ENCODE measurements at places on chromosomes 1 and 21.

DNA sequence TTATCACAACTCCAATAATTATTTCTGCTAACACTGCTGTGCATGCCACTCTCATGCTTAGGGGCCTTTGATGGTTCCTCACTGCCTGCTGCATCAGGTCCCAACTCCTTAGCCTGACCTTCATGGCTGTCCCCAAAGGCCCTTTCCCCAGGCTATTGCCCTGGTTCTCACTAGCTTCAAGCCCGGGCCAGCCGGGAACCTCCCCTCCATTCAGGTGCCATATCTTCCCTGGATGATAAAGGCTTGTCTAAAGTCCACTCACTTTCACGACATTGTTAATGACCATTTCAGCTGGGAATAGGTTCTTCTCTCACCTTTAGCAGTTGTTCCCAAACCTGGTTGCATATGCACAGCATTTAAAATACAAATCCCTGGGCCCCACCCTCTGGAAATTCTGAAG, 95.8 kb downstream of the CNIH3 start:
- no peak for DNase-seq

DNA sequence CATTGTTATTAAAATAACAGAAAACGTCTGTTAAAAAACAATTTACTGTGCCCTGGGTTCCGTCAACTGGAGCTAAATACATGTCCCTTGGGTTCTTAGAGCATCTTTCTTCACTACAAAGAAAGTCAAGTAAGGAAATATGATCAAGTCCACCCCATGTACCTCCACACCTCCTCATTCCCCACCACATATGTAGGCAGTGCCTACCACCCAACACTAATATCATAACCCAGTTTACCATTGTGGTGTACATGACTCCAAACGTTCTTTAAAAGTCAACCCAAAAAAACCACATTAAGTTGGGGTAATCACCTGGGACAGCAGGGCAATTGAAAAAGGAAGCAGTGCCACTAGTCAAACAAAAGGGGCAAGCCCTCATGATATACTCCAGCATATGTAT, 7.8 kb upstream of the LRRC52 start:
- no peak for DNase-seq

GRCh38 chr1:172095846-172096245, 254.5 kb downstream of the DNM3 start:
- no peak for DNase-seq

DNA sequence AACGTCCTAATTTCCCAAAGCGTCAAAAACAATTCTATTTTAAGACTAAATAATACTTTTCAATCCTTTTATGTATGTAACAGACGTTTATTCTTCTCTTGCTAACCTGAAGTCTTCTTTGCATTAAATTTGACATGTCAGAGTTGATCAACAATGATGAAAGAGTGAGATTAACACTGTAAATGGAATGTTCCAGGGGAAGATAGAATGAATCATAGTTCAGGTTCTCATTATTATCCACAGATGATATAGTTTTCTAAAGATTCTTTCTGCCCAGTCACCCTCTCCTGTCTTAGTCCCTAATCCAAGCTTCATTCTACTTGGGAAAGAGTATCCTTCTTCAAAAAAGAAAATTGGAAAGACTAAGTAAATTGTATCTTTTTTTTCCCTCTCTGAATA, 38.9 kb downstream of the SDCCAG8 start:
- no peak for DNase-seq

DNA sequence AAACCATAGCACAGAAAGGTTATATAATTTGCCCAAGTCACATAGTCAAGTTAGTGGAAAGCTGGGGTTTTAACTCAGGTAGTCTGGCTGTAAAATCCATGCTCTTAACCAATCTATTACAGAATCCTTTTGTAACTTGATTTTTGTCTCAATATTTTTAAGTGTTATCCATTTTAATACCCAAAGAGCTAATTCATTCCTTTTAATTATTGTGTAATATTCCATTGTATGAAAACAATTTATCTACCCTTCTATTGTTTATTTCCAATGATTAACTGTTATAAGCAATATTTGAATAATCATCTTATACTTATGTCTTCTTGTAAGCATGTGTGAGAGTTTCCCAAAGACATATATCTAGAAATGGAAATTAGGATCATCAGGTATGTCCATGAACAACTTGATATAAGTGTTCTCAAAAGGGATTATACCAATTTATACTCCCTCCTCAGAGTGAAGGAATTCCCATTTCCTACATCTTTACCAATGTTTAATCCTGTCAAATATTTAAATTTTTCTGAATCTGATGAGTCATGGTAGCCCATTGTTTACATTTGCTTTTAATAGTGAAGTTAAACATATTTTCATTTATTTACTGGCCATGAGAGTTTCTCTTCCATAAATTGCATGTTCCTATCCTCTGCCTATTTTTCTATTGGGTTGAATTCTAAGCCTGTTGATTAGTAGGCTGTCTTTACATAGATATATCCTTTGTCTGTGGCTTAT, 13.9 kb downstream of the TEX50 start:
- no peak for DNase-seq

DNA sequence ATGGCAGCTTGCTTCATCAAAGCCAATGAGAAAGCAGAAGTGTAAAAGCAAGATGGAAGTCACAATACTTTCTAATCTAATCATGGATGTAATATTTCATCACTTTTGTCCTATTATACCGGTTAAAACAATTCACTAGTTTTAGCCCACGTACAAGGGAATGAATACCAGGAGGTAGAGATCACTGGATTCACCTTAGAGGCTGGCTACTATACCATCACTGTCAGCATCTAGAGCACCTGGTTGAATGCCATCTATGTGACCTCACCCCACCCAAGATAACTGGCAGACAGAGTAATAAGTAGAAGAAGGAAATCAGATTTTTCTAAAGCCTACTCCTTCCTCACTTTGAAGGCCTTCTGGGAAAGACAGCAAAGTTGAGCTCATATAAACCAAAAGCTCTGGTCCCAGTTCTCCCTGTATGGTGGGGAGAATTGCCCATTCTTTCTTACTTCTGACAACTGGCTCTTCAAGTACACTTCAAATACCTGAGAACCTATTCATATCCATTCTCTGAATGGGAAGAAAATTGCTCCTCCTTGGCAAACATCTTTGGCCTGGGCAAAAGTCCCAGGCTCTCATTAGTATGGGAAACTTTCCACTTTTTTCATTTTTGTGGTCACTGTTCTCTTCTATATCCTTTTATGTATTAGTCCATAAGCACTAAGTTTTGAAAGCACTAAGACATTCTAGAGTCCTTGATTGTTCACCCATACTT, 24.8 kb downstream of the HSD3B1 start:
- no peak for DNase-seq

GRCh38 chr1:33810571-33810970, 53.3 kb upstream of the HMGB4 start:
- no peak for DNase-seq

DNA sequence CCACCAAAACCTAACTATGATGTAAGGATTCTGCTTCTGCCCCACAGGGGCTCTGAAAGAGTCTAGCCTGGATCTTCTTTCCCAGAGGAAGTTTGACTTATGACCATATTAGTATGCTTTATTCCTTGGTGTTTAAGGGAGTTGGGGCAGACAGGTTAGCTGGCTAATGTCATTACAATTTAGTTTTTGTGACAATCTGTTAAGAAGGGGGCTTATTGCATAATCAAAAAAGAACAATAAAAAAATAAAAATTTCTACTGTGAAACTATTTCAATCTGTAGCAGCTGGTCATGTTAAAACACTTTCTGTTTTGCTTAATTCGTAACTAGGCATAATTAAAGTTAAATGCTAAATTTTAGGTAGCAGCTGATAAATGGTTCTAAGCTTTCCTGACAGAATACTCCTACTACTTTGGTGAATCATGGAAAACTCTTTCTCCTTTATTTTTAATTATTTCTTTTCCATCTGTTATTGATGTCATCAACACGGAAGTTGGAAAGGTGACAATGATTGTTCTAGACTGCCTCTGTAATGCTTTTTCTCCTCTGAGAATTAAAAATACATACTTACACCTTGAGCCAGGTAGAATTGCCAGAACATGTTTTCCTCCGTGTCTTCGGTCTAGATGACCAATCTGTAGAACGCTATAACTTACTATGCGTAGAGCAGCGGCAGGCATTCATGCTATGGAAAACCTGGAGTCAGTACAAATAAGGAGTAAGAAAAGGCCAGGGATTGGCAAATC, 18.6 kb downstream of the DYRK3 start:
- no peak for DNase-seq

- no peak for DNase-seq
These were observed 16.6 kb upstream of the LRRC3 start for GRCh38 chr21:44438531-44439210.

DNA sequence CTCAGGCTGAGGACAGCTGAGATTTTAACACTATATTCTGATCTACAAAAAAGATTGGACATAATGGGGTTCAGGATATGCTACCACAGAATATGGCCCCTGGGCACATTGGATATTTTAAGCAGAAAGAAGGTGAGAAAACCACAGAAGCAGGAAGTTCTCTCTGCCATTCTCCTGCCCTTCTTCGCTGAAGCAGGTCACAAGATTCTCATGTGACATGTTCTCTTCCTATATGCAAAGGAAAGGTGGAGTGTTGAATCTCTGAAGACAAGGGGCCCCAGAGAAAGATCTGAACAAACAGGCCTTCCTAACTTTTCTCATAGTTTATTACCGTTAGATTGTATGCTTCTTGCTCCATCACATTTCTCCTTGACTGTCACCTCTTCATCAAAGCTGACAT, 285.7 kb downstream of the S1PR1 start:
- DNase-seq: no peak

GRCh38 chr21:33541105-33541711, 709 bp downstream of the GART start:
- no peak for DNase-seq

- DNase-seq: no peak
These were observed 39.5 kb downstream of the TGFB2 start for GRCh38 chr1:218384581-218384993.

- no peak for DNase-seq
These were observed 280.3 kb downstream of the OMA1 start for GRCh38 chr1:58266242-58266641.

DNA sequence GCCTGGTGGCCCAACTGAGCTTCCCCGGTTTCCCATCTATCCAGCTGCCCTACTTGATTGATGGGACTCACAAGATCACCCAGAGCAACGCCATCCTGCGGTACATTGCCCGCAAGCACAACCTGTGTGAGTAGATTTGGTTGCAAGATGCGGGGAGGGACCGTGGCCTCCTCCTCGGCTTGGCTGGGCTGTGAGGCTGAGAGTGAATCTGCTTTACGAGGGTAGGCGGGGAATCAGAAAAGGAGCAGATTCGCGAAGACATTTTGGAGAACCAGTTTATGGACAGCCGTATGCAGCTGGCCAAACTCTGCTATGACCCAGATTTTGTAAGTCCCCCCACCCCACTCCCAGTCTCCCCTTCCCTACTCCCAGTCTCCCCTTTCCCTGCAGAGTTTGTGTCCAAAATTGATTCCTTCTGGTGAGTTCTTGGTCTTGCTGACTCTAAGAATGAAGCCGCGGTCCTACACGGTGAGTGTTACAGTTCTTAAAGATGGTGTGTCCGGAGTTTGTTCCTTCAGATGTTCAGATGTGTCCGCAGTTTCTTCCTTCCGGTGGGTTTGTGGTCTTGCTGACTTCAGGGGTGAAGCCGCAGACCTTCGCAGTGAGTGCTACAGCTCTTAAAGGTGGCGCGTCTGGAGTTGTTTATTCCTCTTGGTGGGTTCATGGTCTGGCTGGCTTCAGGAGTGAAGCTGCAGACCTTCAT, 1.5 kb downstream of the GSTM2 start:
- DNase-seq: no peak

DNA sequence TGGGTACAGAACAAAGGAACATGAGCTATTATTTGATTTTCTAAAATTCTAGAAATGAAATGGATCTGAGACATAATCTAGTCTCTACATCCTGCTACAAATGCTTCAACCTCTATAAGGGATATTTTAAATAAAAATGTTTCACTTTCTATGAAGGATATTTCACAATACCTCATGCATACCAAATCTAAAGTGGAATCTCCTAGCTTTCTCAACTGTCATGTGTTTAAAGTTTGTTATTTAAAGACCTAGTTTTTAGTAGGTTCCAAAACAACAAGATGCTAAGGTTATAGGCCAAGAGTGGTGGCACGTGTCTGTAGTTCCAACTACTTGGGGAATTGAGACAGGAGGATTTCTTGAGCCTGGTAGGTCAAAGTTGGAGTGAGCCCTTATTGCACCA, 47.6 kb downstream of the KDM5B start:
- DNase-seq: no peak

DNA sequence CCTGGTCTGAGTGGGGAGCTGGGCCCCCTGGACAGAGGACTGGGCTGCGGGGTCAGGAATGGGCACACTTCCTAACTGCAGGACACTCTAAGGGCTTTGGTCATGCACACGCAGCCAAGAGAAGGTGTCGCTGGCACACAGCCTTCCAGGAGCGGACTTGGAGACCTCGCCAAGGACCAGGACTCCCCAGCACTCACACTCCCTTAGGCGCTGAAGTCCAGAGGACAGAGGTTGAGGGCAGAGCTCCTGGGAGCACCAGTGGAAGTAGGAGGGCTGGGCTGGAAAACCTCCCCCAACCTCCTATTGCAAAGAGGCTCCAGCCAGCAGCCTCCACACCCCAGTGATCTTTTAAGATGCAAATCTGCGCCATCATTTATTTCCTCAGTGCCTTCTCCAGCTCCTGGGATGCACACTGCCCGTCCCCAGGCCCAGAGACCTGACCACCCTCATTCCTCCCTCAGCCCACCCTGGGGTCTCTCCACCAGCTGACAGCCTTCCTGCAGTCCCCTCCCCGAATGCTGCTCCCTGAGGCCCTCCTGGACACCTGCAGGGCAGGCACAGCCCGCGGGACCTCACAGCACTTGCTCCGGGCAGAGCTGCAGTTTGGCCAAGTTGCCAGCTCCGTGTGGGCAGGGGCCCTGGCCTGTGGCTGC, 3.0 kb downstream of the TSPEAR start:
- DNase-seq: no peak

DNA sequence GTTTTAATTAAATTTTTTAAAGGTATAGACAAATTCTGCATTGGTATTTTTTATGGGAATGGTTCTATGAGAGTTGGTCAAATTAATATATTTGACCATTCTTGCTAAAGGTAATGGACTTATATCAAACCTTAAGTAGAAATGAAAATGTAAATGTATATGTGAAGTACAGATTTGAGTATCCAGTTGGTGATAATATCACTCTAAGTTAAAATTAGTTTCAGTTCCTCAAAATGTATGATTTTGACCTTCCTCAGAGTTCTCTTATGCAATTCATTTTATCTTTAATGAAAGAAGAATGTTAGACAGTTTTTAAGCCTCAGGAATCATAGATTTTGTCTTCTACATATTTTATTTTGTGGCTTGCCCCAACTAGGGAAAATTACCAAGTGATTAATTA, 1291.5 kb upstream of the B3GALT2 start:
- DNase-seq: no peak

DNA sequence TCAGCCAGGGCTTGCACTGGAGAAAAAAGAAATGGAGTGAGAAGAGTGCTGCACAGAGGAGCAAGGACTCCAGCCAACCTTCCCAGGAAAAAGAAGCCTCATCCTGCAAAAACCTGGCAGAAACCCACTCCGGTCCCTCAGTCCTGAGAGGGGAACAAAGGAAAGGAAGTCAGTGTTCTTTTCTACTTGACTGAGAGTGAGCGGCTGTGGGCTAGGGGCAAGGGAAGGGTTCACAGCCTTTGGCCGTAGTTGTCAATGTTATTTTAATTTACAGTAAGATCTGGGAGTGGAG, 8.9 kb upstream of the GOLT1A start:
- DNase-seq: no peak

- DNase-seq: no peak
These were observed 2.8 kb downstream of the ARMH1 start for GRCh38 chr1:44677201-44677766.
